ENCODE measurements at places on chromosomes 16 and 17.
A peak's percentile ranks its signal among the peaks of the same experiment; 100 is the strongest.

DNA sequence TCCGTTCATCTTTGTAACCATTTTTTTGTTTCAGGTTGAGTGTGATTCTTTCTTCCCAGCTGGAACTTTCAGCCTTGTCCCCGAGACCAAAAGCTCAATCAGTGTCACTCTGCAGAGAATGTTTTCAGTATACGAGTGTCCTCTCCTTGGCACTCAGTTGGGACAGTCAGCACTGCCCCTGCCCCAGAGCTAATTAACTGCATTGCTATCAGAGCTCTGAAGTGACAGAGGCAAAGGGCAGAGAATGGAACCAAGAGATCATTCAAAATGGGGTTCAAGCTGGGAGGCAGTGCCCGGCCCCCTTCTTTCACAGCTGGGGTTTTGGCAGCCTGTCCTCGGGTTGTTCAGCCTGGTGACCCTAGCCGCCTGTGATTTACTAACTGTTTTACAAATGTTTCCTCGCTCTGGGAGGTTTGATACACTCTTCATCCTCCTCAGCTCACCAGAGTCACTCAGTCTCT lies 195.9 kb upstream of the TBX2 start:
- DNase-seq, result no peak

- no peak for DNase-seq
Measured at GRCh38 chr17:9802294-9802693, 10.9 kb upstream of the DHRS7C start.

GRCh38 chr17:10172241-10172741 lies 26.1 kb downstream of the GAS7 start:
- DNase-seq, result no peak

- no peak for DNase-seq
Measured at GRCh38 chr16:62067981-62068380, 31.7 kb upstream of the CDH8 start.

DNA sequence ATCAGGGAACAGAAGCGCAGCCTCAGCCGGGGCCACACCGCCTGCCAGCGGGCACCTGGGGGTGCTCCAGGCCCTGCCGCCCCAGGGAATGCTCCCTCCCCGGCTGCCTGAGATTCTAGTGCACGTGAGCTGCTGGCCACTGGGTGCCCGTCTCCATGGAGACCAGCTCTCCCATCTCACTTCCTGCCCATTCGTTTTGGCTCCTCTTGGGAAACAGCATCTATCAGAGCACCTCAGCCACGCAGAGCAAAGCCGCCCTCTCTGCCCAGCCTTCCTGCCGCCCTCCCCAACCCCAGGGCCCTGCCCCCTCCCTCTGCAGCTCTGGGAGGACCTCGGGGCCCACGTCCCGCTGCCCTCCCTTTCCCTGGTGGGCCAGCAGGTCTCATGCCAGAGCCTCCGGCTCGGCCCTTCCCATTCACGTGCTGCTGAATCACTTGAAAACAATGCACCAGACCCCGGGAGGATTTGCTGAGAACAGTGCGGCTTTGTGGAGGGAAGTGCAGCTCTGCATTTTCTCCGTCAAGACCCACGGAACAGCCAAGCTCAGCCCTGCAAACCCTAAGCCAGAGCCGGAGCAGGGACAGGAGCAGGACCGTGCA lies 19.4 kb downstream of the CEP295NL start:
- no peak for DNase-seq

- DNase-seq, result no peak
Measured at GRCh38 chr17:50303051-50303450, 28.8 kb downstream of the TMEM92 start.

- peak; percentile 28 for DNase-seq
Measured at GRCh38 chr16:67030221-67030962, 1.4 kb downstream of the CBFB start.

DNA sequence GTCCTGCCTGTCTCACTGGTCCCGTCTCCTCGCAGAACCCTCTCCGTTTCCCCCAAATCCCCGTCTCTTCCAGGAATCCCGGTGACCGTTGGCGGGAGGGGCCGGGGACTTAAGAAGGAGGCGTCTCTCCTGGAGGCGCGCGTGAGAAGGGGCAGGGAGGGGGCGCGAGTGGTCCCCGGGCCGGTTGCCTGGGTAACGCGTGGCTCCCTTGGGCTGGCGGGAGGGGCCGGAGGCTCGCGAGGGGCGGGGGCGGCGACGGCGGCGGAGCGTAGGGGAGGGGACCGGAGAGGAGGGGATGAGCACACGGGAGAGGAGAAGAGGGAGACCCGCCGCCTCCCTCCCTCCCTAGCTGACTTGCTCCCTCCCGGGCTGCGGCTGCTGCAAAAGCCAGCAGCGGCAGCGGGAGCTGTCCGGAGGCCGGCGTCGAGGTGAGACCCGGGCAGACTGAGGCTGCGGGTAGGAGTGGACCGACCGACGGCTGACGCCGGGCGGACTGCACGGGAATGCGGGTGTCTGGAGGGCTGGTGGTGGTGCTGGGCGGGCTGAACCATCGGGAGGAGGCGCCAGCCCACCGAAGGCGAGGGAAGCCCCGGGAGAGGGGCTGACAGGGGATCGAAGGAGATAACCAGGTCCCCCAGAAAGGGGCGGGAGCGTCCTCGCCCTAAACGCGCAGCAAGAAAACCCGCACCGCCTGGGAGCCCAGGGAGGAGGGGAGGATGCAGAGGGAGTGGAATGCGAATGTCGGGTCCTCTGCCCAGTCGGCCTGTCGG lies at the start of gene PRRT2:
Gene PRRT2 (plus strand): TSS at position 298 of the 770 bp plus-strand sequence. CDS start 862 bp downstream, outside the sequence.
- DNase-seq, result no peak

DNA sequence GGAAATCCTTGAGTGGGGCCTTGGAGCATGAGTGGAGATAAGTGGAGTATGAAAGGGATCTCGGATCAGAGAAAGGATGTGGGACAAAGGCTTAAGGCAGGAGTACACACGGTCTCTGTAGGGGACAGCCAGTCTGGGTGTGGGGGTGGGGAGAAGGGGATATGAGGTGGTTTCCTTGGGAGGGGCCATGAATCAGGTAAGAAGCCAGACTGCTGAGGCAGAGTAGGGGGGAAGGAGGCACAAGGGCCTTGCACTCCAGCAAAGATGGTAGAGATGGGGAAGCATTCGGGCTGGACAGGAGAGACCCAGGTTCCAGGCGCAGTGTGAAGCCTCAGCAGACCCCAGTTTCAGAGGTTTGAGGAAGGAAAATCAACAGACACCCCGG lies 1.6 kb downstream of the HSD11B2 start:
- no peak for DNase-seq

DNA sequence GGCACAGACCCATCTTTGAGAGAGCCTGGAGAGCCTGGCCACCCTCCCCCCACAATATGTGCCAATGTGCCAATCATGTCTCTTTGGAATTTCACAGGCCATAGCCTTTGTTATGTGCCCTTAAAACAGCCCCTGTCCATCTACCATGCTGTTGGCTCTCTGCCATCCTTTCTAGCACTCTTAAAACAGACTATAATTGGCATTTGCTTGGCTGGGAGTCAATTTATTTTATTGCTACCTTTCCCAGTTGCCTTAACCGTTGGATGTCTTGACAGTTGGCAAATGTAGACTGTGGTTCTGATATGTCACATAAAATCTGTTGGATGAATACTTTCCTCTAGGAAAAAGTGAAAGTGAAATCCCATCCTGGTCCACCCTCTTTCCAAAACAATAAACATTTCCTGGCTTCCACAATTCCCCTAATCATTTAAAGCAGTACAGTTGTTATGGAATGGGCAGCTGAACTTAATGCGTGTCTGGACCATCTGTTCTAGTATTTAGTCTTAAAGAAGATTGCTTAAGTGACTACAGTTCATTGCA lies 394.0 kb downstream of the KCNJ2 start:
- no peak for DNase-seq

Data from activated CD4-positive, CD25-positive, alpha-beta regulatory T cell treated with anti-CD3 and anti-CD28 coated beads, Interleukin-2, amount 50 U/mL, for 72 hours (primary cell).